ENCODE measurements at places on chromosomes 2 and 18. TPM values are rescaled to one million over a fixed set of nuclear protein-coding genes. Genes with fewer than 3 reads are reported as not detected.

Gene NRBP1
- total RNA-seq, result 77.7 TPM

DNA sequence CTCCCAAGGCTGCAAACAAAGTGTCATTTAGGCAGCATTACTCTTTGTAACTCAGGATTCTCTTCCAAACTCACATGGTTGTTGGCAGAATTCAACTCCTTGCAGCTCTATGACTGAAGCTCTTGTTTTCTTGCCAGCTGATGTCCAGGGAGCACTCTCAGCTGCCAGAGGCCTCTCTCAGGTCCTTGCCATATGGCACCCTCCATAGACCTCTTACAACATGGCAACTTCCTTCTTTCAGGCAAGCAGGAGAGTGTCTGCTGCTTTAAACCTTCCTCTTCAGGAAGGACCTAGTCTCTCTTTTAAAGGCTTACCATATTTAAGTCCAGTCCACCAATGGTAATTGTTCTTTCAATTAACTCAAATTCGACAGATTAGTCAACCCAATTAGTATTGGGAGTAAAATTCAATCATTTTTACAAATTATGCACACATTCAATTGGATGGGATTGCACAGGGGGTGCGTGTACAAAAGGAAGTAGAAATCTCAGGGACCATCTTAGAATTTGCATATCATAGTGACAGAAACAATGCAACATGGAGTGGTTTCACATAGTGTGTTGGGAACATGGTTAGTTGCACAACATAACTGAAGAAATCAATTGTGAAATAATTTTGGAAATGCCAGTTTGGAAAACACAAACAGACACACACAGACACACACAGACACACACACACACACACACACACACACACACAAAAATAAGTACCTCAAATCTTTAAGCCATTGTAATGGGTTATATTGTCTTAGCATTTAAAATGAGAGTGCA lies 893.5 kb upstream of the ZEB2 start:
- no peaks in the 10 kb centered on the region for H3K36me3 ChIP-seq
- H3K4me1 ChIP-seq, result no peaks in the 10 kb centered on the region
- no peak for DNase-seq
- no peaks in the 10 kb centered on the region for H3K27me3 ChIP-seq
- H3K4me3 ChIP-seq, result no peak overlapping the region
- H3K27ac ChIP-seq, result no peak overlapping the region

Gene CD207
- total RNA-seq, result 0.27 TPM

Gene GALNT14
- not detected for total RNA-seq

GRCh38 chr18:75369026-75369721 lies 58.3 kb downstream of the SMIM21 start:
- no peaks in the 10 kb centered on the region for H3K4me1 ChIP-seq
- no peaks in the 10 kb centered on the region for H3K27me3 ChIP-seq
- no peaks in the 10 kb centered on the region for H3K36me3 ChIP-seq
- H3K27ac ChIP-seq, result no peak overlapping the region
- no peak for DNase-seq

Gene REG3A
- 2.8 TPM for total RNA-seq

Gene POTEI
- not detected for total RNA-seq

All from thoracic aorta (tissue), 2 donors.